NCI-H2081 treated with DMSO at 0.1 percent for 48 hours (cell line): ENCODE measurements at places on chromosomes 13 and 19.

GRCh38 chr13:33367926-33368325 is 82.4 kb upstream of the STARD13 start:
- DNase-seq: no peak

- DNase-seq: no peak
Measured at GRCh38 chr13:40109351-40109844, 453.9 kb downstream of the COG6 start.

DNA sequence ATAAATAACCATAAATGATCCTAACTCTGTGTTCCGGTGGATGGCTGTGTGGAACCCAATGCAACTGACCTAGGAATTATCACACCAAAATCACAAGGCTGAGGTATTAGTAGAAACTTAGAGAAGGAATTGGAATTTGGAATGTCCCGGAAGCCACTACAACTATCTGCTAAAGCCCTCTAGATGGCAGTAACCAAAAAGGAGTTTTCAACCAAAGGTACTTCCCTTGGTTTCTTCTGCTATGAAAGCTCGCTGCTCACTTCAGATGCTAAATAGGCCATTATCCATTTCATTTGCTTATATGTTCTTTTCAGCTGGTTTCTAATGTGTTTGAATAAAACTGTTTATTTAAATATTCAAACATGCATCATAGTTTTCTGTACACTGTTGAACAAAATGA is 1589.1 kb upstream of the SPRY2 start:
- peak; percentile 7 for DNase-seq

DNA sequence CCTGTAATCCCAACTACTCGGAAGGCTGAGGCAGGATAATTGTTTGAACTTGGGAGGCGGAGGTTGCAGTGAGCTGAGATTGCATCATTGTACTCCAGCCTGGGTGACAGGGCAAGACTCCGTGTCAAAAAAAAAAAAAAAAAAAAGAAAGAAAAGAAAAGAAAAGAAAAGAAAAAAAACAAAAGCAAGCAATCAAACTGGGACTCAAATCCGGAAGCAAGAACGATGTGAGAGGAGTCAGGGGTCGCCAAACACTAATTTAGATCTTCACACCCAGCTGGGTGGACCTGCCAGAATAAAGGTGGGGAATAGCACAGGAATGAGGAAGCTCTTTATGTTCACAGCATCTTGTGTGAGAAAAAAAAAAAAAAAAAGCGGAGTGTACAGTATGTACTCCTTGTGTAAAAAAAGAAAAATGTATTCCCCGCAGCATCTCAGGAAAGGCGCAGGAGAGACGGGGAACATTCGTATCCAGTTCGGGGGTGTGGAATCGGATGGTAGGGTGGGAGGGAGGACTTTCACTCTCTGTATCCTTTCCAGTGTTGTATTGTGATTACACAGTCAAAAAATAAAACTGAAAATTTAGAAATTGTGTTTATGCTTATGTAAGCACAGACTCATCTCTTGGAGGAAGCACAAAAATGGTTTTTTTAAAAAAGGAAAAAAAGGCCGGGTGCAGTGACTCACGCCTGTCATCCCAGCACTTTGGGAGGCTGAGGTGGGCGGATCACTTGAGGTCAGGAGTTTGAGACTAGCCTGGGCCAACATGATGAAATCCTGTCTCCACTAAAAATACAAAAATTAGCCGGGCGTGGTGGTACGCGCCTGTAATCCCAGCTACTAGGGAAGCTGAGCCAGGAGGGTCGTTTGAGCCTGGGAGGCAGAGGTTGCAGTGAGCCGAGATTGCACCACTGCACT is 7.6 kb downstream of the DNAJB1 start:
- DNase-seq: no peak

DNA sequence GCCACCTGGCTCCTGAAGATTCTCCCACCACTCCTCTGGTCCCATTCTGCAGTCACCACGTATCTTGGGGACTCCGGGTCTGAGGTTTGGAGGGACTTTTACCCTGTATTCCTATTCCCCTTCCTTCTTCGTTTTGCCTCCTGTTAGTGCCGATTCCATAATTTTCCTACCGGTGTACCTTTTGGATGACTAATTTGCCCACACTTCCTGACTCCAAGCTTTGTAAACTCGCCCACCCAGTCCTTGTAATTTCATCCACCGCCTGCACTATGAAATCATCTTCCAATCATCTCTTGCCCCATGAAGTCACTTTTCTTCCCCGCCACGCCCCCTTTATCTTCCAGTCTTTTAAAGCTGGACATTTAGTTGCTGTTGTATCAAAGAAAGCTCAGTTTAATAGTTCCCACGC is 572 bp downstream of the UCHL3 start:
- no peak for DNase-seq

GRCh38 chr13:52026246-52026626 is 1.7 kb downstream of the UTP14C start:
- no peak for DNase-seq

- no peak for DNase-seq
Measured at GRCh38 chr13:37476874-37477273, 121.7 kb downstream of the POSTN start.

- DNase-seq: no peak
Measured at GRCh38 chr19:3284759-3285646, 60.5 kb downstream of the CELF5 start.

GRCh38 chr13:49844181-49844580 is 51.7 kb upstream of the KPNA3 start:
- DNase-seq: no peak

- DNase-seq: no peak
Measured at GRCh38 chr19:54429176-54429495, 13.9 kb downstream of the TTYH1 start.

DNA sequence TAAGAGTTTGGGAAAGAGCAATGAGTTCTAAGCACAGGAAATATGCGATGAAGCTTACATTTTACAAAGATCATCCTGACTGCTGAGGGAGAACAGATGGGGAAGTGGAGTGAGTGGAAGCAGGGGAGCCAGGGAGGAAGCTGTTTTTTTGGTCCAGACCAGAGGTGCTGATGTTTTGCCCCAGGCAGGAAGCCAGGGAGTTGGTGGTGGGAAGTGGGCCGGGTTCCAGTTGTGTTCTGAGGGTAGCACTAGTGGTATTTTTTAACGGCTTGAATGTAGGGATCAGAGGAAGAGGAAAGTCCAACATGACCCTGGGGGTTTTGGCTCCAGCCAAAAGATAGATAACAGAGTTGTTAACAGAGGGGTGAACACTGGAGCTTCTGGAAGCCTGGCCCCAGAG is 20.7 kb upstream of the OLFM4 start:
- no peak for DNase-seq

GRCh38 chr13:28147495-28147894 is 9.2 kb downstream of the PAN3 start:
- DNase-seq: no peak

DNA sequence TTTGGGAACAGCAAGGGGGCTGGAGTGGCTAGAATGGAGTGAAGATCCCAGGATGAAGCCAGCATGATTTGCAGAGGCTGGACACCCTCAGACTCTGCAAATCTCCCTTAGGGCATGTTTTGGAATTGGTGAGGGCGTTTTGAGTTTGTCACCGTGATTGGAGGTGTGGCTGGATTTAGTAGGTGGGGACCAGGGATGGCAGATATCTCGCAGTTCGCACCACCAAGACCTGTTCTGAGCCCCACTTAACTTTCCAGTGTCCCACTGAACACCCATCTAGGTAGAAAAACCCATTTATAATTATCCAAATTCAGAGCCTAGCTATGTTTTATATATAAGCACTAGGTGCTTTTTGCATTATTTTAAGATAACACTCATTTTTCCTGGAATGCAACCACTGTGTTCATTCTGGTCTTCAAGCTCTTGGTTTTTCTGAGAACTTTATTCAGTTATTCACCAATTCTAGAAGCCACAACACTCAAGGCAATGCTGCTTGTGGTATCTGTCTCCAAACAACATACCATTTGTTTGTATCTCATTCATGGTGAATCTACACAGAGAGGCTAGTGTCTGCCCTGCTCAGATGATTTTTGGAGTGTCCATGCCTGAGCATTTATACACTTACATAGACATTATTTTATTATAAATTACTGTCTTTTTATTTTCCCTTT is 3.0 kb upstream of the NANOS2 start:
- no peak for DNase-seq

- DNase-seq: peak; percentile 62
Measured at GRCh38 chr13:96844616-96845015, 149.7 kb downstream of the OXGR1 start.

GRCh38 chr13:52644108-52644507 is 1.9 kb downstream of the HNRNPA1L2 start:
- no peak for DNase-seq

DNA sequence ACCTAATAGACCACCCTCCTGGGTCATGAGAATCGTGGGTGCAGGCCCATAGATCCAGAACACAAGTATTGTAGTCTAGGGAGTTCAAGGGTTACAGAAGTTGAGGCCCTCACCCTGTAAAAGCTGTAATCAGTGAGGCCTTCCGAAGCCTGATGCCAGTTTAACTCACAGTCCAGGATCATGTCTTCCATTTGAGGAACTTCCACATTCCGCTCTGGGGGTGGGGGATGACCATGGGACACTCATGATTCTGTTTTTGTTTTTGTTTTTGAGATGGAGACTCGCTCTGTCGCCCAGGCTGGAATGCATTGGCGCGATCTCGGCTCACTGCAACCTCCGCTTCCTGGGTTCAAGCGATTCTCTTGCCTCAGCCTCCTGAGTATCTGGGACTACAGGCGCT is 1.7 kb upstream of the RASIP1 start:
- no peak for DNase-seq

GRCh38 chr19:33916792-33917191 is 120.1 kb downstream of the KCTD15 start:
- DNase-seq: no peak

- DNase-seq: no peak
Measured at GRCh38 chr13:106573284-106573846, 5.4 kb upstream of the ARGLU1 start.

- DNase-seq: no peak
Measured at GRCh38 chr19:20367811-20368294, 197.7 kb downstream of the ZNF737 start.

DNA sequence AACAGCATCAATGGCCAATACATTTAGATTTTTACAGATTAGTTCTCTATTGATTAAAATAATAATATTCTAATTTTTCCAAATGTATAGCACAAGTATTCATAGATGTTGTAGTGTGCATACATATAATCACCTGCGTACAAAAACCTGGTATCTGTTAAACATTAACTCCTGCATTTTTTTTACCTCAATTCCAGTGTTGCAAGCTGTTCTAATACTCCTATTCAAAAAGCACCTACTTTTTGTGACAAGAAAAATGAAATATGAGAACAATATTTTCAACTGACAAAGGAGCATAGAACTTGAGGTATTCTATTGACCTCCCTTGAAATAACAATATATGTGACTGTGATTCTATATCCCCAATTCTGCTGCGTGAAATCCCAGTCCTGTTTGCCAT is 422.9 kb upstream of the PCDH20 start:
- DNase-seq: no peak

DNA sequence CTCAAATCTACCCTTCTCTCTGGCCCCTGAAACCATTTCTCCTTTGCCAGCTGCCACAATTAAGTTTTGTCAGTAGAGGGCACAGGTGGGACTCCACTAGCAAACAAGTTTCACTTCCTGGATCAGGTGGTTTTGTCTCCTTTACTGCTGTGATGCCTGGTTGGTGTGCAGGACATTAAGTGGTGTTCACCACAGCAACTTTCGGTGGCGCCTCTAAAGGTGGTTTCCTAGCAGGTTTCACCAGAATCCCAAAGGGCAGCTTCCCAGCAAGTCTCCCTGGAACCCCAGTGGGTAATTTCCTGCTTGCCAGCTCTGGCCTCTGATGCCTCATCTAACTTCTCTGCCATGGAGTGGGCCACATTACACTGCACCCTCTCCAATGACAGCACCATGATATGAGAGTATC is 16.6 kb downstream of the MED4 start:
- no peak for DNase-seq

DNA sequence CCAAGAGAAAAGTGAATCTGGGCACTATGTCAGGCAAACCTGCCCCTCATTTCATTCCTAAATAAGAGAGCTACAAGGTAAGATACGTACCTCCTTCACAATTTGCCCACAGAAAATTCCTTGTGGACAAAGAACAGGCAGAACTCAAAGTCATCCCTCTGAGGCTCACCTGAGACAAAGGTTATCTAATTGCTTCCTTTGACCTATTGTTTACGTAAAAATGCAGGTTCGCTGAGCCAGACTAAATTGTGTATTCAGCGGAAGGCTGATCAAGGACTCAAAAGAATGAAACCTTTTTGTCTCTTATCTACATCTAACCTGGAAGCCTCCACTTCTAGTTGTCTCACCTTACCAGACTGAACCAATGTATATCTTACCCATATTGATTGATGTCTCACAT is 213.3 kb downstream of the POSTN start:
- no peak for DNase-seq

DNA sequence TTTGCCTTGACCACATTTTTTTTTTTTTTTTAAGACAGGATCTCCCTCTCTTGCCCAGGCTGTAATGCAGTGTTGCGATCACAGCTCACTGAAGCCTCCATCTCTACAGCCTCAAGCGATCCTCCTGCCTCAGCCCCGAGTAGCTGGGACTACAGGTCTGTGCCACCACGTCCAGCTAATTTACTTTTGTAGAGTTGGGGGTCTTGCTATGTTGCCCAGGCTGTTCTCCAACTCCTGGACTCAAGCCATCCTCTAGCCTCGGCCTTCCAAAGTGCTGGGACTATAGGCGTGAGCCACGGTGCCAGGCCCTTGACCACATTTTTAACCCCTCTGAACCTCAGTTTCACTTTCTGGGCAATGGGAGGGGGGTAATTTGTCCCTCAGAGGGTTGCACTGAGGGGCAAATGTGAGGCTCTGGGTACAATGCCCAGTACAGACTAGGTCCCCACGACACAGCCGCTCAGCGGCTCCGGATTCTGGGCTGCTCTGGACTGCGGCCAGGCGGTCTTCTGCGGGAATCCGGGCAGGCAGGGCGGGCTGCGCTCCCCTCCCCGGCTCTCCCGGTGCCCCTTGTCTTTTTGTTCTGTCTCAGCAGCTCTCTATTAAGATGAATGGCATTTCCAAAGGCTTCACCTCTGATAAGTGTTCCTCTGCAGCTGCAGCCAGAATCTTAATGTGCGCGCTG is 3.8 kb upstream of the ALOX5AP start:
- DNase-seq: no peak

GRCh38 chr19:49391581-49392399 is 3.7 kb downstream of the KASH5 start:
- DNase-seq: no peak

- DNase-seq: no peak
Measured at GRCh38 chr13:37216331-37216730, 110.9 kb upstream of the CSNK1A1L start.

DNA sequence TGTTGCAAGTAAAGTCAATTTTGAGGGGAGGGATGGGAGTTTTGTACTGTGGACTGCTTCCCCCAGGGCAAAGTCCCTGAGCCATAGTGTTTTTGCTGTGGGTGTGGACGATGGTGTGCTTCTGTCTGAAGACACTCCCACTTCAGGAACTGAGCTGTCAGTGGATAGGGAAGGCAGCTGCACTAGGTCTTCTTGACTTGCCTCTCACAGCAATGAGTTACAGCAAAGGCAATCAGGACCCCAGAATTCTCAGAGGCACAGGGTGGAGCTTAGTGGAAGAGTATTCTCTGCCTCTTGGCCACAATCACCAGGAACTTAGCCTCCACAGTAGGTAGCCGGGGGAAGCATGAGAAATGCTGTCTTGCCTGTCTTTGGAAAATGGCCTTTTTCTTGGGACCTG is 1416.6 kb upstream of the MIR17HG start:
- no peak for DNase-seq

GRCh38 chr13:102724923-102725322 is 30.1 kb upstream of the METTL21C start:
- DNase-seq: no peak

GRCh38 chr13:50594276-50595051 is 249.0 kb downstream of the DLEU7 start:
- DNase-seq: no peak

GRCh38 chr19:31500197-31500830 is 151.1 kb upstream of the TSHZ3 start:
- DNase-seq: no peak
